Naive thymus-derived CD8-positive, alpha-beta T cell (primary cell): ENCODE measurements at places on chromosomes 5 and 9.

- DNase-seq, result no peak
- peaks cover 4% of the 10 kb centered on the region for H3K4me1 ChIP-seq
- H3K4me3 ChIP-seq, result peak overlapping the region; percentile 89
- peak overlapping the region; percentile 92 for H3K27ac ChIP-seq
These were observed 233.8 kb upstream of the TMEM161B start for GRCh38 chr5:88502179-88503040.

DNA sequence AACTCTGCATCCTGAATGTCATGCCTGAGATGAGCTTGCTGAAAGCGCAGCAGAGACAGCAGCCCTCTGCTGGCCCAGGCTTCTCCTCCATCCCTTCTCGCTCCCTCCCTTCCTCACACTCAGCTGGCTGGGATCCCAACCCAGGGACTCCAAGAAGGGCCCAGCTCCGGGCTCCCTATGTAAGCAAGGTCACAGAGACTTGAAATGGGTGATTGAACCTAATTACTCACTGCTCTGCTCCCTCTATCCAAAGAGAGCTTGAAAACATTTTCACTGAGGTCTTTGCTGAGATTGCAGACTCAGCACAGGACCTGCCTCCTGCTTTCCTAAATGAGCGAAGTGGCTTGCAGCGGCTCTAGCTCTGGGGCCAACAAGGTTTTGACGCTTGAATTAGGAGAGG is 42.8 kb downstream of the RAPGEF1 start:
- DNase-seq, result no peak
- no peak overlapping the region for H3K27ac ChIP-seq
- H3K27me3 ChIP-seq, result no peaks in the 10 kb centered on the region
- peaks cover 98% of the 10 kb centered on the region for H3K4me1 ChIP-seq
- no peak overlapping the region for H3K4me3 ChIP-seq

GRCh38 chr5:169670769-169671525 is 33.9 kb downstream of the DOCK2 start:
- H3K4me1 ChIP-seq, result peaks cover 15% of the 10 kb centered on the region
- no peak for DNase-seq
- H3K27me3 ChIP-seq, result no peaks in the 10 kb centered on the region
- H3K27ac ChIP-seq, result no peak overlapping the region
- H3K4me3 ChIP-seq, result no peak overlapping the region

DNA sequence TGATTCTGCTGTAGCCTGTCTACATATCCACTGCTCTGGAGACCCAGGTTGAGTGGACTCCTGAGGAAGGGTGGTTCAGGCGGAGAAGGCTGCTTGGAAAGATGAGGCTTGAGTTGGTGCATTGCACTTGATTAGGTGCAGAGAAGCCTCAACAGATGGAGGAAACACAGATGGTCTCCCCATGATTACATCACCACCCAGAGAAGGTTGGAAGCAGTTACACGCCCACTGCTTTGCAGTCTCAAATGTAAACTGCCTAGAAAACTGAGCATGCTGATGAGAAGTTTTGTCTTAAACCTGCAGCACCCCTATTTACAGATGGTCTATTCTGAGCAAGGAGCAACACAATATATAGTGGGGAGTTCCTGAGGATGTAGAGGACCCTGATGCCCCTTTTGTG is 266.6 kb downstream of the PIK3R1 start:
- DNase-seq, result no peak
- no peaks in the 10 kb centered on the region for H3K27me3 ChIP-seq
- no peak overlapping the region for H3K27ac ChIP-seq
- H3K4me1 ChIP-seq, result no peaks in the 10 kb centered on the region
- no peaks in the 10 kb centered on the region for H3K36me3 ChIP-seq

- H3K36me3 ChIP-seq, result no peaks in the 10 kb centered on the region
- DNase-seq, result no peak
- no peaks in the 10 kb centered on the region for H3K27me3 ChIP-seq
- H3K4me3 ChIP-seq, result no peak overlapping the region
- H3K4me1 ChIP-seq, result peaks cover 9% of the 10 kb centered on the region
- no peak overlapping the region for H3K27ac ChIP-seq
These were observed 72.7 kb upstream of the RARS1 start for GRCh38 chr5:168413596-168413995.

DNA sequence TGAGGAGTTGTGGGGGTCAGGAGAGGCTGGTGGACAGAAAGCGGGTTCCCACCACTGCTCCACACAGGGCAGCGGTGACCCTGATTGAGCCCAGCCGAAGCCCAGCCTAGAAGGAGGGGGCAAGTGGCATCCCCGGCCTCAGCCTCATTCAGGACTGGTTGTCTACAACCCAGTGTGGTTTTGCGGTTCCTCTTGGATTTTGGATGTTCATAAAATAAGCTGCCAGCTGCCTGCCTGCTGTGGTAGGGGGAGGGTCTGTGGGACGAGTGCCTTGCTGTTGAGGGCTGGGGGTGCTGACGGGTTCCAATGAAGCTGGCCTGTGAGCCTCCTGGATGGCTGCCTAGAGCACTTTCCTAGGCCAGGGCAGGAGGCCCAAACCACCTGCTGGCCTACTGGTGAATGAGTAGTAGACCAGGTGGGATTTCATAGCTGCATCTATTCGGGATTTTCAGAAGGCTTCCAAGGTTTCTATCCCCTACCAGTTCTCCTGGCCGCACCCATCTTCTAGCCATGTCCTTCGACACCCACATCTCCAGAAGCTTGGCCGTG is 102.4 kb downstream of the NDFIP1 start:
- peaks cover 2% of the 10 kb centered on the region for H3K27me3 ChIP-seq
- H3K36me3 ChIP-seq, result no peaks in the 10 kb centered on the region
- no peak overlapping the region for H3K4me3 ChIP-seq

DNA sequence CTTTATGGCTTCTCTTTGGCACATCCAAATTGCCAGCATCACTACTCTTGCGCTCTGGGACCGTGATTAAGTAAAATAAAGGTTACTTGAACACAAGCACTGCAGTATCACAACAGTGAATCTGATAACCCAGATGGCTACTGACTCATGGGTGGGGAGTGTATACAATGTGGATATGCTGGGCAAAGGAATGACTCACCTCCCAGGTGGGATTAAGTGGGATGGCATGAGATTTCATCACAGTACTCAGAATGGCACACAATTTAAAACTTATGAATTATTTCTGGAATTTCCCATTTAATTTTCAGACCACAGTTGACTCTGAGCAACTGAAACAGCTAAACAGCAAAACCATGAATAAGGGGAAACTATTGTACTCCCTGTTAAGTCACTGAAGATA is 4.3 kb downstream of the GFM2 start:
- no peaks in the 10 kb centered on the region for H3K27me3 ChIP-seq
- peaks cover 51% of the 10 kb centered on the region for H3K4me1 ChIP-seq

DNA sequence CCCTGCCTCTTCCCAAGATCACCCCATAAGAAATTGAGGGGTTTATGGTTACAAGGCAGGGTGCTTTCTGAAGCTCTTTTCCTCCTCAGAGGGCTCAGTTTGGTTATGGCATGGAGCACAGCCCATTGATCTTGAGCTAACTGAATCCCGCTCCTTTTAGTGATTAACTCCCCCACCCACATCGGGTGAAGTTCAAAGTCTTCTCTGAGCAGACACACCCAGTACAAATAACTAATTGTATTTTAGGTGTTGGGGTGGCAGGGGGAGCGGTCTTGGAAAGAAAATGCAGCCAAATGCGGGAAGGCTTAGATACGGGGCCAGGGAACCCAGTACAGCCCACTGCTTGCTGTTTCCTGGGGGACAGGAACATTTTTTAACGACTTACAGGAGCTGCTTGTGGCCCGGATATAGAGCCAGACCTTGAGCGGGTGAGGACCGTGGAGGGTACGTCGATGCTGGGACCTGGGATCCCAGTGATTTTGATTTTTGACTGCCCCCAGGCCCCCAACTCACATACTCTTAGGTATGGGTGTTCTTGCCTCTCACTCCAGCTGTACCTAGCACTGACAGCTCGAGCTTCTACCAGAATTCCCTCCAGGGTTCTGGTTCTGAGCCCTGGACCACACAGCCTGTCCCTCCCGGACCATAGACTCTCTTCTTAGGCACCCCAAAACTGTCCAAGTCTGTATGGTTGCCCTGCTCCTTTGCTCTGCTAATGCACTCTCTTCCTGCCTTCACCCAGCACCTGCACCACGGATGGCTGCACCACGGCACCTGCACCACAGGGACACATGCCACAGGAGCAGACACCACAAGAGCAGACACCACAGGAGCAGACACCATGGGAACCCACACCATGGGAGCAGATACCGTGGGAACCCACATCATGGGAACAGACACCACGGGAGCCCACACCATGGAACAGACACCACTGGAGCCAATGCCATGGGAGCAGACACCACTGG is 18.3 kb upstream of the RXRA start:
- no peak overlapping the region for H3K4me3 ChIP-seq
- no peaks in the 10 kb centered on the region for H3K36me3 ChIP-seq
- H3K27ac ChIP-seq, result no peak overlapping the region
- H3K27me3 ChIP-seq, result no peaks in the 10 kb centered on the region

GRCh38 chr5:171336521-171337209 is 27.6 kb downstream of the TLX3 start:
- H3K4me3 ChIP-seq, result peak overlapping the region; percentile 56
- no peaks in the 10 kb centered on the region for H3K36me3 ChIP-seq
- peaks cover 9% of the 10 kb centered on the region for H3K27me3 ChIP-seq
- no peak overlapping the region for H3K27ac ChIP-seq

DNA sequence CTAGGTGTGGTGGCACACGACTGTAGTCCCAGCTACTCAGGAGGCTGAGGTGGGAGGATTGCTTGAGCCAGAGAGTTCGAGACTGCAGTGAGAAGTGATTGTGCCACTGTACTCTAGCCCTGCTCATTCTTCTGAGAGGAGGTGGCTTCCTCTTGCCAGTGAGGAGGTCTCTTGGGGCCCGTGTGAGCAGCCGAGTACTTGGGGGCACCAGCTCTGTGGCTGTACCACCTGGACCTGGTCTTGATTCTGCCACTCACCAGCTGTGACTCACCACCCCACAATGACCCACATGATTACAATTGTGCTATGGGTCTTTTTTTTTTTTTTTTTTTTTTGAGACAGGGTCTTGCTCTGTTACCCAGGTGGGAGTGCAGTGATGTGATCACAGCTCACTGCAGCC is 18.0 kb upstream of the CRB2 start:
- no peaks in the 10 kb centered on the region for H3K27me3 ChIP-seq
- no peaks in the 10 kb centered on the region for H3K36me3 ChIP-seq
- no peak for DNase-seq
- no peak overlapping the region for H3K27ac ChIP-seq

- peaks cover 3% of the 10 kb centered on the region for H3K27me3 ChIP-seq
- H3K4me3 ChIP-seq, result no peak overlapping the region
- no peaks in the 10 kb centered on the region for H3K4me1 ChIP-seq
- H3K36me3 ChIP-seq, result no peaks in the 10 kb centered on the region
These were observed 92.6 kb downstream of the SH3TC2 start for GRCh38 chr5:148970228-148970627.

DNA sequence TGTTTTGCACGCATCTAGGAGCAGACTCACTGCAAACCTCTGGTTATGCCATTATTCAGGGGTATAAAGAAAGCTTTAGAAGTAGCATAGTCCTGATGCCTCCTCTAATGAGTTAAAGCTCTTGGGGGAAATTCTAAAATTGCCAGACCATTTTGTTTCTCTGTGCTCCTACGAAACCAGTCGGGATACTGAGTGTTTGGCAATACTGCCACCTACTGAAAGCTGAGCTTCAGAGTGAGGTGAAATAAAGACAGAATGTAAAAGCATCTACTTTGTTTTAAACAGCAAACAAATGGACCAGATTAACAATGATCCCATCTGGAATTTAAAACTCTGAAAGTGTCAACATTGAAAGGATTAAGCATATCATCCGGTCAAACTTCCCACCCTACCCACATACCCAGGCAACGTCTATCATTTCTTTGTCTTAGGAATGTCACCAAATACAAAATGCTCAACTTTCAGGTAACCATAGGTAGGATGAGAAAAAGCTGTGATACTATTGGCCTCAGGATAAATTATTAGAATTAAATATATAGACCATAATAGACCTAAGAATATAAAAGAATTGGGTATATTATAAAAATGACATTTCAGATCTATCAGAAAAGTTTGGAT is 77.8 kb upstream of the SHISAL2B start:
- H3K27ac ChIP-seq, result no peak overlapping the region
- no peaks in the 10 kb centered on the region for H3K4me1 ChIP-seq
- H3K4me3 ChIP-seq, result no peak overlapping the region
- H3K36me3 ChIP-seq, result no peaks in the 10 kb centered on the region
- DNase-seq, result no peak
- H3K27me3 ChIP-seq, result peaks cover 15% of the 10 kb centered on the region
